ENCODE measurements at places on chromosomes 6 and 20.

GRCh38 chr6:11139051-11139960 lies 27.8 kb upstream of the ERVFRD-1 start:
- DNase-seq: no peak

DNA sequence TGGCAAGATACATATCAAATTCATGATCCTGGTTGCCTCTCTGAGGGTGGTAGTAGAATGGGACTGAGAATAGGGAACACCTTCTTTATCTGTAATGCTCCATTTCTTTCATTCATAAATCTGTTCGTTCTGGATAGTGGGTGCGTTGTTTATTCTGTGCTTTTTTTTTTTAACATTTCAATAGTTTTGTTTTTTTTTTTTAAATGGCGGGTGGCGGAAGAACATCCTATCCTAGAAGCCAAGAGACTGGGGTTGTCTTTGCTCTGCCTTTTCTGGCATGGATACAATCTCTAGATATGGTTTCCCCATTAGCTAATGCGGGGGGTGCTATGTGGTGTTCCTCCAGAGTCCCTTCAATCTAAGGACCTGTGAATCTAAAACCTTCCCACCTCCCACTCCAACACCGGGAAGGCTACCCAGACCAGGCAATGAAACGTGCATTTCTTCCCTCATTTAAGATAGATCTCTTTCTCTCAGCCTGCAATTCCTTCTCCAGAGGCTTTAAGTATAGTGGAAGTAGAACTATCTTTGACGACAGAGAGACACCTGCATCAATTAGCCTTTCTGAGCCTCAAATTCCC lies 883 bp upstream of the CCDC28A start:
- DNase-seq: no peak

DNA sequence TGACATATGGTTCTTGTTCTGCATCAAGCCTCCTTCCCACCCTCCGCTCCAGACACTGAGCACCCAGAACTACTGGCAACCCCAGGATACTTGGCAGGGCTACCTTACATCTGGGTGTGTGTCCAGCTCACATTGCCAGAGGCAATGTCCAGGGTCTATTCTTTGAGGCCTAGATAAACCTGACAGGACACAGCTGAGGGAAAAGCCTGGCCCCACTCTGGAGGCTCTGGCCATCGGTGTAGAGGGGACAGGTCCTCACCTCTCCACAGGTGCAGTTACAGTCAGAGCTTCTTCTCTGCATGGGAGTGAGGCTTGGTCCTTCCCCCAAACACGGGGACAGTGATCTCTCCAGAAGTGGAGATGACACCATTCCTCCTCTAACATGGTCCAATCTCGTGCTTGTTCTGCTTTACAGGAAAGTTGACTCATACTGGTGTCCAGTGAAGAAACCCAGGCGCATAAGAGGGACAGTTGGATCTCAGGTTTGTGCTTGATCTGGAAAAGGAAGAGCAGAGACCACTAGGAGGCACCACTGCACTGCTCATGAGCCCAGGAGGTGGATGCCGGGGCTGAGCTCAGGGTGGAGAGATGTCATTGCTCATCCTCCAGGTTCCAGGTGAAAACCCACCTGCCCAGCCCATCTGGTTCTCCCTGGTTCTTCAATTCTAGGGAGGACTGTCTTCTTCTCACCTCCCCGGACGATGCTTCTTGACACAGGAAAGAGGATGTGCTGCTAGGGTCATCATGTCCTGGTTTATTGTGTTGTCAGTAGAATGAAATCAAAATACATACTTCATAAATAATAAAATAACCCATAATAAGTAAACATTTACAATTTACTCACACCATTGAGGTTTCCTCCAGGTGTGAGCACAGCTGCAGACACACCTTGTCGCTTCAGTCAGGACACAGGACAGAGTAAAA lies 14.7 kb downstream of the HLA-F start:
- DNase-seq: peak; percentile 60

DNA sequence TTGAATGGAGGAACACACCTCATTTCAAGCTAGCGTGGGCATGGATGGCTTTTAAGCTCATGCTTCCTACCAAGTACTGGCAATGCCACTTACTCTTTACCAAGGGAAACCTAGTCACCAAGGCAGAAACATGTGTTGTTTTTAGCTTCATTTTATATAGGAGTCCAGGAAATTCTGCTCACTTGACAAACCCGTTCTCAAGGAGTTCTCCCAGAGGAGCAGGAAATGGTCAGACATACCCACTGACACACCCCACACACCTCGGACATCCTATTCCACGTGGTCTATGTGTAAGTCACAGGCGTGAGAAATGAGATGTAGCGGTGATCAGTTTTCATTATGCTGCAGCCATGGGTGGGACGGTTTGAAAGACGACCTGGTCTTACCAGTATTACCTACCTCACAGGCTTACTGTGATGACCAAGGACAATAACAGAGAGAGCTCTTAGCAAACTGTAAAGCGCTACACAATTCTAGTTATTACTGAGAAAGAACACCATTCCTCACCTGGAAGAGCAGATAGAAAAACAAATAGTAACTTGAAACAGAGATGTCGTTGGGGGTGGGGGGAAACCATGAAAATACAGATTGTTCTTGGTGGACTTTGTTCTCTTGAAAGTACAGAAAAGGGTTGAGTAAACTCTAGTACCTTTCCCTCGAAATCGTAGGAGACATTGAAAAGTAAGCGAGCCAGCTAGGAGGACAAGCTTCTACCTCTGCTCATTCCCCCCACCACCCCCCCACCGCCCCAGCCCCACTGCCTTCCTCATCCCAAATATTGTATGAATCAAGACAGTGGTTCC lies 1.7 kb downstream of the CNKSR3 start:
- no peak for DNase-seq

DNA sequence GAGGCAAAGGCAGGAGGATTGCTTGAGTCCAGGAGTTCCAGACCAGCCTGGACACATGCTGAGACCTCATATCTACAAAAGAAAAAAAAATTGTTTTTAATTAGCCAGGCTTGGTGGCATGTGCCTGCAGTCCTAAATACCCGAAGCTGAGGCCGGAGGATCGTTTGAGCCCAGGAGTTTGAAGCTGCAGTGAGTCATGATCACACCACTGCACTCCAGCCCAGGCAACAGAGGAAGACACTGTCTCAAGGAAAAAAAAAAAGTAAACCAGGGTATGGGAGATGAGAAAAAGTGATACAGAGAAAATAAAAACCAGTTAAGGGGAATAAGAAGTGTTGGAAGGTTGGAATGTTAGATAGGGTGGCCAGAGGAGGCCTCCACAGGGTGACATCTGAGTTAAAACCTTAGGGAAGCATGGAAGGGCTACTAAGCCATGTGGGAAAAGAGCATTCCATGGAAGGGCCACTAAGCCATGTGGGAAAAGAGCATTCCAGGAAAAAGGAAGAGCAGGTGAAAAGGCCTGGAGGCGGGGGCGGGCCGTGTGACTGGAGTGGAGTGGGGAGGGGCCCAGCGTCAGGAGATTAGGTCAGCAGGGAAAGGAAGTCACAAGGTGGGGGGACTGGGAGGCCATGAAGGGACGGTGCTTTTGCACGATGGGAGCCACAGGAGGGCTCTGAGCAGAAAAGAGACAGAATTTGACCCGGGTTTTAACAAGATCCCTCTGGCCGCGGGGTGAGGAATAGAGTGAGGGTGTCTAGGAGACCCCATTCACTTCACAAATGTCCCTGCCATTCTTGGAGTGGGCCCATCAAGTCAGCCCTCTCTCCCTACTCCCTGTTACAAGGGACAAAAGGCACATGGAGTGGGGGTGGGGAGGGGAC lies 18.3 kb downstream of the CPNE5 start:
- no peak for DNase-seq

DNA sequence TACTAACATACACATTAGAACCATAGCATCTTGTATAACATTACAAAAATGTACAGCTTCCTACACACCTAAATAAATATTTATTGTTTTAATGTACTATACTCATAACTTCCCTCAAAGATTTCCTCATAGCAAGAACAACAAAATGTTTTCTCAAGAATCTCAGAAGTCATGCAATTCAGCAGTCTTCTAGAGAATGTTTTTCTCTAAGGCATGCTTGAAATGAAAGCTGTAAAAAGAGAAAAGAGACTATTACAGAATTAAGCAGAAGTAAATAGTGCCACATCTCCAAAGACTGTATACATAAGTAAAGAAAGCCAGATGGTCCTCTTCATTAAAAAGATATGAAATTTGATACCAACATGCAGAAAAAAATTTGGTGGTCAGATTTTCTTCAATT lies 672.2 kb downstream of the EPM2A start:
- DNase-seq: no peak

- no peak for DNase-seq
Observed at GRCh38 chr6:127069659-127070279, 48.7 kb upstream of the RSPO3 start.

- DNase-seq: no peak
Observed at GRCh38 chr6:110484321-110484720, 7.9 kb upstream of the SLC22A16 start.

DNA sequence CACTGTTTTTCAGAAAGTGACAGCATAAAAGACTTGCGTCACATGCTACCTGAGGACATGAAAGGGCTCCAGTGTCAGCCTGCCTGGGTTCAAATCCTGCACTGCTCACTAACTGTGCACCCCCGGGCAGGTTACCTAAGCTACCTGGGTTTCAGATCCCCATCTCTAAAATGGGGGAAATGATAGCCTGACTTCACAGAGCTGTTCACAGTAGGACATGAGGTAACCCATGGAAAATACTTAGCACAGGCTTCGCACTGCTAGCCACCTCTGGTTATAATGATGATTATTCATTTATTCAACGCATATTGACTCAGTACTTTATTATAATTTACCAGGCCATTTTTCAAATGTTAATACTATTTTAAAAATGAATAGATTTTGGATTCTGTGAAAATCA lies 23.0 kb downstream of the TBC1D7 start:
- no peak for DNase-seq

GRCh38 chr6:99602520-99603420 lies 3.9 kb upstream of the PRDM13 start:
- DNase-seq: no peak

DNA sequence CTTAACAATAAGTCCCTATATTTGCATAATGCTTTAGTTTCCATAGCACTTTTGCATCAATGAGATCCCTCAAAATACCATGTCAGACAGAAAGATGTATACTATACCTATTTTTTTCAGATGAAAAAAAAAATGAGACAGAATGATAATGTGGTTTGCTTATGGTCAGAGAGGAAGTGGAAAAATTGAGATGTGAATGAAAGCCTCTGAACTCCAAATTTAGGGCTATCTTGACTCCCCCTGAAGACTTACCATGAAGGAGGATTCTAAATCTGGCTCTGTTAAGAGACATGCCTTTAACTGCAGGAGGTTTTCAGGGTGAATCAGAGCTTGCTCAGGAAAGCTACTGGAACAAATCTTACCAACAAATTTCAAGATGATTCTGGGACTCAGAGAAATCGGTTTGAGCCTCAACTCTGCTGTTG lies 176.2 kb downstream of the ISM1 start:
- no peak for DNase-seq

GRCh38 chr6:28657769-28658465 lies 132.2 kb downstream of the GPX5 start:
- no peak for DNase-seq

DNA sequence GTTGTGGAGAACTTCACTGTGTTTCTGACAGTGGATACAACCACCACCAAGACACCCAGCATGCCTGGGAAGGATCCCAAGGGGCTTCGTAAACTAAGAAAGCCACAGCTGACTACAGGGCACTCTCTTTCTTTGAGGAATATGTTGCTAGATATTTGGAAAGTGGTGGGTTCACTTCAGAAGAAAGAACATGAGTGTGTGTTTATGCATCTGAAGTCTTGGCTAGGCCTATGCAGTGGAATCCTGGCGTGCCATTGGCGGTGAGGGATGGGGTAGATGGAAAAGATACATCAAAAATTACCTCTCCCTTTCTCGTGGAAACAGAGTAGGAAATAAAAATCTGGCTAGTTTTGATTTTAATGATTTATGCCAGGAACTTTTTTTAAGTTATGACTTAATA lies 187.7 kb downstream of the PDE7B start:
- no peak for DNase-seq

DNA sequence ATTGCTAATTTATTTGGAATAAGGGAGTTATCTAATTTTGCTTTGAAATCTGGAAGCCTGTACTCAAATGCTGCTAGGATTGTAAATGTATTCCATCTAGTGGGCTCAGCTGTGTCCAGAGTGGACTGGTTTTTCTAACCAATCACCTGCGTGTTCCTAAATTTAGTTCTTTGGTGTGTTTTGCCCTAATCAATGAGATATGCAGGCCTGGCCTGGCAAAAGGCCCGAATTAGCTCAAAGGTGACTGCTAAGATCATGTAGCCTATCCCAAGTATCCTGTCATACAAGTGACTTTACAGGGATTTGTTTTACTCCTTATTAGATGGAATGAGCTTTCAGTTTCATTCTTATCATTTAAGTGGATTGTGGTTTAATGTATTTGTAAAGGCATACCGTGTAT lies 51.3 kb upstream of the ARMC2 start:
- no peak for DNase-seq

GRCh38 chr20:18904192-18904591 lies 90.6 kb downstream of the SCP2D1 start:
- DNase-seq: no peak

DNA sequence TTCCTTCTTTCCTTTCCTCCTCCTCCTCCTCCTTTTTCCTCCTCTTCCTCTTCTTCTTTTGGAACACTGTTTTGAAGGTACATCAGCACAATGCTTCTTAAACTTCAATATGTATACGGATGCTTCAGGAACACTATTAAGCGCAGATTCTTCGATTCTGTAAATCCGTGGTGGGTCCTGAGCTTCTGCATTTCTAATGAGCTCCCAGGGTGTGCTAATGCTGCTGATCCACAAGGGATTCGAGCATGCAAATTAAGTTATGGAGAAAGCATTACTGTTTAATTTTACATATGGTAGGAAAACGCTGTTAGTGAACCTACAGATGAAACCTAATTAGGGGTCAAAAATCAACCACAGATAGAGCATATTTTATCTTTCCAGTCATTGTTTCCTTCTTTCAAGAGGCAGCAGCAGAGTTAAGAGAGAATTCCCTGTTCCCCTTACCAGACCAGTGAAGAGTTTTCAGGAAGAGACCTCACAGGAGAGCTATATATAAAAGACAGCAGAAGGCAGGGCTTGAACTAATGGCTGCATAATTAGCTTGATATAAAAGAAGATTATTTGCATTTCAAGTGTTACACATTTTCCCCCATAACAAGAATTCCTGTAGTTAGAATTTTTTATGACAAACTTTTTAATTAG lies 47.2 kb downstream of the KIF13A start:
- no peak for DNase-seq

DNA sequence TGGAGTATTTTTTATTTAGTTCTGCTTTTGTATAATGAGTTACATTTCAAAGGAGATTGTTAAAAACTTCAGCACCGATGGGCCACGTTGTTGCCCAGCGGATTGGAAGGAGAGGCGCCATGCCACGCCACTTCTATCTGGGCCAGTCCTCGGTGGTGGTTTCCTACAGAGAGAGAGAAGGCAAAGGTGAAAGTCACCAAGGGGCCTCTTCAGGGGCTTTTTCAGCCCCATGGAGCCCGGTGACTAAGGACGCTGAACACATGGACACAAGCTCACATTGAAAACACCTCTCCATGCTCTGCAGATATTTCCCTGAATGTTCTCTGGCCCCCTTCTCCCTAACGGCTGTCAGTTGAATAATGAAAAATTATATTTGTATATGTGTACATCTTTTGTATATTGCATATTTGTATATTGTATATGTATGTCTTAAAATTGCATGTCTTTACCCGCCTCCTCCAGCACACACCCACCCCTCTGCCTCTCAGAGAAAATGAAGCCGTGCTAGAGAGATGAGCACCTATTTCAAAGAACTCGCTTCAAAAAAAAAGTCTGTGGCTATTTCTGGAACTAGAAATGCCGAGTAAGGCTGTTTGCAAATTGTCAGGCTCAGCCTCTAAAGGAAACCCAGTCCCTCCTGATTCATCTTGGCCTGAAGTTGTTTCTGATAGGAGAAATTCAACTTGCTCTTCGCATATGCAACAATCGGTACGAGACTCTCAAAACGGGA lies 91.9 kb upstream of the CDH4 start:
- no peak for DNase-seq

Measured in tibial artery (tissue), 4 donors.